ENCODE measurements at places on chromosomes 6 and 20.

DNA sequence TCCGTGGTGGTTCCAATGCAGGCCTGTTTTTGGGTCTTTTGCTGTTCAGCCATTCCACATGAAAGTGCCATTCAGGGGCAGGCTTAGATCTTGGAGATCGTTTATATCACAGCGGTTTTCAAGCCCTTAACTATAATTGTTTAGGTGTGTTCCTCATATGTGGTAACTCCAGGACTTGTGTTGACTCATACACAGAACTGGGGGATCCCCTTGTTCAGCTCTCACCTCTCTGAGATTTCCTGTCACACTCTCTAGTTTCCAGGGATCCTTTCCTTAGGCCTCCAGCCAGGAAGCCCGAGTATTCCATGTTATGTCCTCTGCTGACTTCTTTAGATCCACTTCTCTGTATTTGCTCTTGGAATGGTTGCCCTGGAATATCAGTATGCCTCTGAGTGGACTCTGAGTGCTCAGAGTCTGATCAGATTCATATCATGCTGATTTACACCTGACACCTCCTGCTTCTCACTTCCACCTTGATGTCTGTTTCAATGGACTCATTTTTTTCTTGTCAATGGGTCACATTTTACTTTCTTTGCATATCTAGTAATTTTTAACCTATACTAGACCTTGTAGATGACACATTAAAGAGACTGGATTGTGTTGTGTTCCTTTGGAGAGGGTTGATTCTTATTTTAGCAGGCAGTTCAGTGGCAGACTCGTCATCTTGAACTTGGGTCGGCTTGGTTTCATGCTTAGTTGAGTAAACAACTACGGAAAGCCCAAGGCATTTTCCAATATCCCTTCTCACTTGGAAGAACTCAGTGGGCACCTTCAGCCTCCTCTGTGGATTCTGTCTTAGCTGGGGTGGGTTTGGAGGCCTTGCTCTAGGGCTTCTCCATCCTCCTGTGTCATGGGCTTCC is 13.1 kb downstream of the NTSR1 start:
- peak; percentile 66 for DNase-seq

DNA sequence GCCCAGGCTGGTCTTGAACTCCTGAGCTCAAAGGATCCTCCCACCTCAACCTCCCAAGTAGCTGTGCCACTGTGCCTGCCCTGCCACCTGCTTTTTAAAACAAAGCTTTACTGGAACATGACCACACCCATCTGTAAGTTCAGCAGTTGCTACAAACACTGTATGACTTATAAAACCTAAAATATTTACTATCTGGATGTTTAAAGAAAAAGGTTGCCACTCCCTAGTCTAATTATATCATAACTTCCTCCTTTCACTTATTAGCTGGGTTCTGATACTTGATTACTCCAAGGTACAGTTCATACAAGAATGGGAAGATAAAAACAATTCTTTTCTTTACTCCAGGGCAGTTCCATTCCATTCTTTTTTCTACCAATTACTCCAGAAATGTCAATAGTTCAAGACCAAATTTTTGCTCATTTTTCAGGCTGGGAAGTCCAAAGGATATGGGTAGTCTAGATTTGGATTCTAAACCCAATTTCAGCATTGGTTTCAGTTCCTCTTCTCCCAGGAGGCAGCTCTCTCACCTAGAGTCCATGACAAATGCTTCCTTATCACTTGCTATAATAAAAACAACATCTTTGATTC is 63.1 kb downstream of the SEC63 start:
- no peak for DNase-seq

DNA sequence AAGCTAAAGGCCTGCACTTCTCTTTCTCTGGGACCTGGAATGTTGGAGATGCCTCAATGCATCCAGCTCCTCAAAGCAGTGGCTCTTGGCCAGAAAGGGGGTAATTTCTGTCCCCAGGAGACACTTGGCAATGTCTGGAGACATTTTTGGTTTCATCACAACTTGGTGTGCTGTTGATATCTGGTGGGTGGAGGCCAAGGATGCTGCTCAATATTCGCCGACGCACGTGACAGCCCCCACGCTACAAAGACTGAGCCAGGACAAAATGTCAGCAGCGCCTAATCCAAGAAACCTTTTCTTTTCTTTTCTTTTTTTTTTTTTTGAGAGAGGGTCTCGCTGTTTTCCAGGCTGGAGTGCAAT is 79.8 kb downstream of the SULF2 start:
- no peak for DNase-seq

DNA sequence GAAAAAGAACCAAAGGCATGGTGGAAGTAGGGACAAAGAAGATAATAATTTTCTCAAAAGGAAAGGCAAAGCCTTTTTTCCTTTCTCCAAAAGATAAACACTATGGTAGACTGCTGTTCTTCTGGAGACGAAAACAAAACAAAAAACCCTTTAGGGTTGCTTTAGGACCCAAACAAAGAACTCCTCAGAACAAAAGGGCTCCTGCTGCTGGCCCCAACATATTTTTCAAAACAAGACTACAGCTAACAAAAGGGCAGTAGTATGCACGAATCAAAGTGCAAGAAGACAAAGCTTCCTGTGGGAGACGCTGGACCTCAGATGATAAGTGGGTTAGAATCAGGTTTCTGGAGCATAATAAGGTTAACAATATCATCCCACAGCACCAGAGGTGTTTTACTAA is 15.8 kb downstream of the NCOA5 start:
- DNase-seq: no peak

DNA sequence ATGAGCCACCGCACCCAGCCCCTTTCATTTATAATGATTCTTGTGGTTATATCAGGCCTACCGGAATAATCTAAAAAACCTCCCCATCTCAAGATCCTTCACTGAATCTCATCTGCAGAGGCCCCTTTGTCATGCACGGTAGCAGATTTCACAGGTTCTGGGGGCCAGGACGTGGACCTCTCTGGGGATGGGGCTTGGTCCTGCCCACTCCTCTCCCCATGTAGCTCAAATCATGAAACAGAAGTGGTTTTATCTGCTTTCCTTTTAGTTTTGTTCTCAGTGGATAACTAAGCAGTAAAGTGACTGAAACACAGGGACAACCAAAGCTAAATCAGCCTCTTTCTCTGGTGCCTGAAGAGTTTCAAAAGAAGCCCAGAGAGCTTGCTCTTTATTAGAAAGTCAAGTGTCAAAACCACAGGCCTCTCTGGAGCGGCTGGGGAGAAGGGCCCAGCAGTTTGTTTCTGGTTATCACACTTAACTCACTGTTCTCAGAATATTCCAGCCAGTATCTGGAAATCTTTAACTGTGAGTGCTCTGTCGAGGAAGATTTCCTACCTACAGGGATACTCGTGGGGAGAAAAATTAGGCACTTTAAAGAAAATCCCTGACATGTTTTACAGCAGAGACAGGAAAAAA is 60.6 kb upstream of the FAM184A start:
- DNase-seq: no peak

GRCh38 chr20:41352666-41353065 is 12.0 kb downstream of the LPIN3 start:
- no peak for DNase-seq

DNA sequence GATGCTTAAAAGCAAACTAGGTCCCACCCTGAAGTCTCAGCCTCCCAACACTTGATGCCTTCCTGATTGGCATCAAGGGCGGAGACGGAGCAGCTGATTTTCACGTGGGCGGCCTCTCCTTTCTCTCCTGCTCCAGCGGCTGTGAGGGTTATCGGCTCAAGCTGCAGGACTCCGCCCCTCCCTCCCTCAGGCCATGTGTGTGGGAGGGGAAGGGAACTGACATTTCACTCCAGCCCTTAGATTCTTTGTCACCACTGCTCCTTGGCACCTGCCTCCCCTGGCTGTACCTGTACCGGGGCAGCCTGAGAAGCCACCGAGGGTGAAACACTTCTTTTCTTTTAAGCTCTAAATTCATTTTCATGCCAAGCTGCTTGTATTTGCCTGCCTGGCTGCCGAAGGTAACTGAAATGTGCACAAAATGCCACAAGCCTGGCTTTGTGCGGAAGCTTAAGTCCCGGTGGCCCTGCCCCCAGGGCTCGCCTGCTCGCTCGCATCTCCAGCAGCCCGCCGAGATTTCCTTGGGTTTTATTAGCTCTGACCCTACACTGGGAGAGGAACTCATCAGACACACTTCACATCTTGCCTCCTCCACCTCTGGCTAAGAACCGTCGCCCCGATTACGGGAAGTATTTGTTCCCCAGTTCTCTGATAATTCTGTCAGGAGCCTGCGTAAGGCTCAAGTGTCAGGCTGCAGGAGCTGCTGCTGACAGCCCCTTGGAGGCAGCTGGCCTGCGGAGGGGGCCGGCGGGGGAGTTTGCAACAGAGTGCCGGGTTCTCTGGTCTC is 9.6 kb upstream of the CPNE5 start:
- no peak for DNase-seq

DNA sequence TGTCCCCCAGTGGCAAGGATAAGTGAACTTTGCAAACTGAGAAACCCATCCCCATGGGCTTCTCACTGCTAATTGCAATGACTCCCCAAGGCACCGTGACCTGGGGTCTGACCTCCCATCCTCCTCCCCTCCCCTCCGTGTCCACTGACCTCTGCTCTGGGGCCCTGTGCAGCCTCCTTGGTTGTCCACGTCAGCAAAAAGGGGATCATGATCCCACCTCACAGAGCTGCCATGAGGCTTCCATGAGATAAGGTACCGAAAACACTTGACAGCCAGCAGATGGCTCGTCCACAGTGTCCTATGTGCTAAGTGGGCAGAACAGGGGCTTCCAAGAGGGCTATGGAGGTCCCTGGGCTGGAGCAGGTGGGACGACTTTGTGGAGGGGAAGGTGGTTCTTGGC is 104.5 kb downstream of the GRM4 start:
- no peak for DNase-seq

- no peak for DNase-seq
Observed at GRCh38 chr20:16444057-16444777, 129.0 kb downstream of the KIF16B start.

DNA sequence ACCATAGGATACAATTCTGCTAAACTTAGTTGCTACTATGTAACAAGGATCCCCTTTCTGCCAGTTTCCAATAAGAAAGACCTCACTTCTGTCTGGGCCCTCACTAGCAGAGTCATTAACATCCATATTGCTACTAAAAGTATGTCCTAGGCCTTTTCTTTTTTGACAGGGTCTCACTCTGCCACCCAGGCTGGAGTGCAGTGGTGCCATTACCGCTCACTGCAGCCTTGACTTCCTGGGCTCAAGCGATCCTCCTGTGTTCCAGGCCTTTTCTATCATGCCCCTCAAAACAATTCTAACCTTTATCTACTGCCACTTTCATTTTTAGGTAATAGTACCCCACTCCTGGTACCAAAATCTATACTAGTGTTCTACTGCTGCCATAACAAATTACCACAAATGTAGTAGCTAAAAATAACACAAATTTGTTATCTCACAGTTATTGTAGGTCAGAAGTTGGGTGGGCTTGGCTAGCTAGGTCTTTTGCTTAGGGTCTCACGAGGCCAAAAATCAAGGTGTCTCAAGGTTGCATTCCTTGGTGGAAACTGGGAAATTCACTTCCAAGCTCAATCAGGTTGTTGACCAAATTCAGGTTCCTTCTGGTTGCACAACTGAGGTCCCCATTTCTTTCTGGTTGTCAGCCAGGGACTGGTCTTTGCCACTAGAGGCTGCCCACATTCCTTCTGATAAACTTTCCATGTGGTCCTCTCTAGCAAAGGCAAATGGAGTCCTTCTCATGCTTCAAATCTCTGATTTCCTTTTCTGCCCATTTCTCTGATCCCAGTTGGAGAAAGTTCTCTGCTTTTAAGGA is 3.0 kb downstream of the CSNK2A1 start:
- DNase-seq: no peak

GRCh38 chr20:11168026-11168425 is 494.2 kb upstream of the JAG1 start:
- peak; percentile 24 for DNase-seq

GRCh38 chr6:167094436-167094819 is 28.5 kb upstream of the CCR6 start:
- peak; percentile 14 for DNase-seq

GRCh38 chr6:166595061-166595780 is 8.7 kb upstream of the RAMACL start:
- DNase-seq: peak; percentile 68
